ENCODE measurements at places on chromosomes 6 and 20.

DNA sequence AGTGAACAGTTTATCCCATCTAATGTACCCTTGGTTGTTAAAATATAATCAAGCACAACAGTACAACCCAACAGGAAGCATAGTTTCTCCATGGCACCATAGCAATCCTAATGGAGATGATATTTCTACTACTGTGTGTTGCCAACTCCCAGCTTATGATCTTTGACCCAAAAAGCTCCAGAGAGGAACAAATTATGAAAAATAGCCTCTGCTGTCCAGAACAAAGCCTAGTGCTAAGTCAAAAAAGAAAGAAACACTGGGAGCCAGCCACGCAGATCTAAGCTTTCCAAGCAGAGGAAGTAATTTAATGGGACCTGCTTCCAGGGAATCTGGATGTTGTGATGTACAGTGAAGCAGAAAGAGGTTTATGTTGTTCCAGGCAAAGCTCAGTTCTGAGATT, 52.2 kb upstream of the TASP1 start:
- no peak for DNase-seq

- DNase-seq: no peak
Observed at GRCh38 chr6:25407431-25407830, 128.3 kb downstream of the CARMIL1 start.

DNA sequence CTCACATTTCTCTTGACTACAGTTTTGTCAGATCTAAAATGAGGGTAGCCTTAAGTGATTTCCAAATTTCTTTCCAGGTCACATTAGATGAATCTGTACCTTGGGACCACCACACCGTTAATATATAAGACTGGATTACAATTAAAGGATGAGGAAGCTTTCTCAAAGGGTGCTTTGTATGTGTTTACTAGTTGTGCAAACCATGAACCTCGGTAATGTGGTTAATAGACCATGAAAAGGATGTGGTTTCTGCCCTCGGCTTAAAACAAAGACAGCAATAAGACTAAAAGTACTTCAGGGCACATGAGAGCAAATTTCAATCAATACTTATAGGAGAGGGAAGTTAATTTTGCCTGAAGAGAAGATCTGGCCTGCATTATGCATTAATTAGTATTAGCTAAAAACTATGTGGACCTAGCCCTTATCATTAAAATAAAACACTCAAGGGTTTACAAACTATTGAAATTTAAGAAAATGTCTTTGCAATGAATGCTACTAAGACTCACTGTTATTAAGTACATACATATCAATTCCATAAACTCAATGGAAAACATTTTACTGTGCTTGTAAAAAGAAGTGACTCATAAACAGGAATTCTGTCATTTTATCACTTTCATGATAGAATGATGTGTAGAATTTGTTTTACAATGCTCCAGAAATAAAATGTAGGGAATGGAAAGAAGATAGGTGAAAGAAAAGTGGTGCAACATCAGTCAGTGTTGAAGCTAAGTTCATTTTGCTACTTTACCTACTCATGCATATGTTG, 936 bp upstream of the TMX4 start:
- DNase-seq: no peak

GRCh38 chr20:37406010-37406998, 60.4 kb downstream of the SRC start:
- DNase-seq: peak; percentile 67

DNA sequence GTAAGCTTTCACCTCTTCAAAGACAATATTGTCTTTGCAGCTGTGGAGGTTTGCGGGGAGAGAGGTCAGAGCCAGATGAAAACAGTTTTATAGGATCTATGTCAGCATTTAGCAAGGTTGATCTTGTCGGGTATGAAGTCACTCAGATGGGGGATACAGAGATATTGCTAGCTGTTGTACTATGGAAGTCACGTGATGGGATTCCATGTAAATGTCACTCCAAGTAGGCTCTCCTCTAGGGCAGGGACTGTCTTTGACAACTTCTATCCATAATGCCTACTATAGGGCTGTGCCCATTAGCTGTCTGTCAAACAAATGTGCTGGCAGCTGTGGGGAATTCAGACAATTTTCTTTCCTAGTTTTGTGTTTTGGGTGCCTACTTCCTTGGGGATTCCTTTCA, 54.8 kb downstream of the HECA start:
- no peak for DNase-seq
